T follicular helper cell (primary cell): ENCODE measurements at places on chromosomes 6 and 20.

DNA sequence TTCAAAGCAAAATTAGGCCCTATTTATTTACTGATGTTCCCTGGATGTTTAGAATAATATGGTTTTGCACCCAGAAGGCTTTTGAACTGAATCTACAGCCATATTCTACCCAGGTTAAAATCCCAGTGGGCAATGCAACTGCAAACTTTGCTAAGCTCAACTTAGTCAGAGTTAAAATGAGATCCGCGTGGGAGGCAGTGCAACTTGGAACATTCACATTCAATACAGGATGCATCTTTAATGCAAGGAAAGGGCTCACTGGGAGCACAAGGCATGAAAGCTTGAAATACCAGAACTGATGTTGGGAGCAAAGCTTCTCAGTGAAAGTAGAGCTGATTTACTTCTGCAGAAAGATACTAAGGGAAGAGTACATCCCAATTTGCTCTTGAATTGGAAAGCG lies 281.2 kb upstream of the DEFB112 start:
- no peak for DNase-seq

DNA sequence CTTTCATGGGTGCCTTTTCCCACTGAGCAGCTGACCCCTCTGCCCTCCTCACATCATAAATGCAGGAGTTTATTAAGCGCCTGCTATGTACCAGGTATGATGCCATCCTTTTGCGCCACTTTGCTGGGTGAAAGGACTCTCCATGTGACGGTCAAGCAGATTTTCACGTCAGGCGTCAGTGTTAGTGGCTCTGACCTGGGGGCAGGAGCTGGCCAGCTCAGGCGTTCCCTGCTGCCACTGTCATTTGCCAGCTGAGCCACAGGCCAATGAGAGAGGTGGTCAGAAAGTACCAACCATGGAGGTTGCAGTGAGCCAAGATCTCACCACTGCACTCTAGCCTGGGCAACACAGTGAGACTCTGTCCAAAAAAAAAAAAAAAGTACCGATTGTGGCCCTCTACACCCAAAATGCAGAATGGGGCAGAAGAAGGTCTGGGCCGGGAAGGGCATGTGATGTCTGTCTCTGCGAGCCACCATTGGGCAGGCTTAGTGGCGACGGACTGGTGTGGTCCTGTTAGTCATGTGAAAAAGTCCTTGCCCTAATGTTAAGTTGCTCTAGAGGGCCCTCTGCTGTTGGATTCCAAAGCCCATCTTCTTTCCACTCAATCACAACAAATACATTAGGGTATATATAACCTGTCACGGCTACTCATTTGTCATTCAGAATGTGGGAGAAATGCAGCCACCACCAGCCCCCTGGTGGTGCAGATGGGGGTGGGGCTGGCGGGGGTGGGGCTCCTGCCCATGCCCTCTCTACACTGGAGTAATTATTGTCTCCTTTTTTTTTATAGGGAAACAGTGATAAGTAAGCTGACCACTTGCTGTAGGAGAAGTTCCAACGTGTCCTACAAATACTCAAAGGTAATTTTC lies 18.4 kb upstream of the SLC22A1 start:
- DNase-seq, result no peak

- no peak for DNase-seq
Observed at GRCh38 chr6:109461733-109462526, 6.4 kb upstream of the MICAL1 start.

DNA sequence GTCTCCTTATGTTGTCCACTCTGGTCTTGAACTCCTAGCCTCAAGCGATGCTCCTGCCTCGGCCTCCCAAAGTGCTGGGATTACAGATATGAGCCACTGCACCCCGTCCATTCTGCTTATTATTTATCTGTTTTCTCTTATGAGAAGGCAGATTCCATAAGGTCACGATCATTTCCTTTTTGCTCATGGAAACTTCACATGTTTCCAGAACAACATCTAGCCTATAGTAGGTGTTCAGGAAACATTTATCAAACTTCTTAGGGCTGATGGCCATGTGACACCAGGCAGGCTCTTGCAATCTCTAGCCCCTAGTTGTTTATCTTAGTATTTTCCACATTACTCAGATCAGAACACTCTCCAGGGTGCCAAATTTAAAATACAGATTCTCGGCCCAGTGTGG lies 61.2 kb downstream of the ZFP64 start:
- DNase-seq, result no peak

- no peak for DNase-seq
Observed at GRCh38 chr6:159961528-159961927, 7.4 kb upstream of the IGF2R start.

DNA sequence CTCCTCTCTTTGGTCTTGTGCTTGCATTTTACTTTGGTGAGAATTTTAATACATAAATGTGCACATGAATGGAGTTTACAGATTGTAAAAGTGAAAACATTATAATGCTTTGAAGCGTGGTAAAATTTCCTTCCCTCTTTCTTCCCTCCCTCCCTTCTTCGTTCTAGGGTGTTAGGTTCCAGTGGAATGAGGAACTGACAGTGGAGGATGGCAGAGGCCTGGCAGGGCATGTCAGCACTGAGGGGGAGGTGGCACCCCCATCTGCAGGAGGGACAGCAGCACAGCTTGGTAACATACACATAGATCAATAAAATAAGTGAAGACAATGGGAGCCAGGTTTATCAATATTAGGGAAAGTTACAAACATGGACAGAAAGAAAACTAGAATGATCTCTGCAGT lies 47.5 kb downstream of the RNASET2 start:
- DNase-seq, result no peak

GRCh38 chr6:104325341-104326172 lies 534.2 kb downstream of the HACE1 start:
- no peak for DNase-seq

GRCh38 chr6:14283600-14284235 lies 166.1 kb downstream of the CD83 start:
- no peak for DNase-seq

GRCh38 chr6:135266675-135267074 lies 85.6 kb downstream of the MYB start:
- DNase-seq, result no peak

DNA sequence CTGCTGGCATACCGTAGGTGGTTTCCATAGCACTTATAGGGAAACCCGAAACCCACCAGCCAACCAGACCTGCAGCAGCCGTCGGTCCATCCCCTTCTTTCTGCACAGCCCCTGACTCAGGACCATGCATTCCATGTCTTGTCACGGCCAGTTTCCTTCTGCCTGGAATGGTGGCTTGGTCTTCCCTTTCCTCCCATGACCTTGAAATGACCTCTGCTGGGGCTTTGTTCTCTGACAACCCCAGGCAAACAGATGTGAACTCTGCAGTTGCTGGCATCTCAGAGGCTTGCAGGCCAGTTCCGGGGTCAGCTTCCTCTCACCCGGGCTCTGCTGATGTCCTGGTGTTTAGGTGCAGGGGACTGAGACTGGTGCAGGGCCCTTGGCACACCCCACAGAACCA lies 250.8 kb downstream of the SMOC2 start:
- DNase-seq, result no peak

DNA sequence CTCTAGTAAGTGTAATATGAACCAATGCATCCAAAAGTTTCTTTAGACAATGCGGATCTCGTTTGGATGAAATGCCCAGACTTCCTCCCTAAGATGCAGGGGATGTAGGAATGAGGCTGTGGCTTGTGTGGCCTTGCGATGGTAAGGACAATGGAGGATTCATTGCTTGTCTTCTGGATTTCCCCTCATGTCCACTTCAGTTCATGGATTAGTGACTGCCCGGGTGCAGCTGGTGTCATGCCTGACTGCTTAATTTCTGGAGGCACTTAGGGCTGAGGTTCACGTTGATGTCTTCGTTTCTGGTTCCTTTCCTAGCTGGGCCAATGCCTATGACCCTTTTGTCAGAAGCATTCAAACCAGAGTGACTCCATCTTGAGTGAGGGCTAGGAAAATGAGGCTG lies 93.8 kb downstream of the SCP2D1 start:
- no peak for DNase-seq

DNA sequence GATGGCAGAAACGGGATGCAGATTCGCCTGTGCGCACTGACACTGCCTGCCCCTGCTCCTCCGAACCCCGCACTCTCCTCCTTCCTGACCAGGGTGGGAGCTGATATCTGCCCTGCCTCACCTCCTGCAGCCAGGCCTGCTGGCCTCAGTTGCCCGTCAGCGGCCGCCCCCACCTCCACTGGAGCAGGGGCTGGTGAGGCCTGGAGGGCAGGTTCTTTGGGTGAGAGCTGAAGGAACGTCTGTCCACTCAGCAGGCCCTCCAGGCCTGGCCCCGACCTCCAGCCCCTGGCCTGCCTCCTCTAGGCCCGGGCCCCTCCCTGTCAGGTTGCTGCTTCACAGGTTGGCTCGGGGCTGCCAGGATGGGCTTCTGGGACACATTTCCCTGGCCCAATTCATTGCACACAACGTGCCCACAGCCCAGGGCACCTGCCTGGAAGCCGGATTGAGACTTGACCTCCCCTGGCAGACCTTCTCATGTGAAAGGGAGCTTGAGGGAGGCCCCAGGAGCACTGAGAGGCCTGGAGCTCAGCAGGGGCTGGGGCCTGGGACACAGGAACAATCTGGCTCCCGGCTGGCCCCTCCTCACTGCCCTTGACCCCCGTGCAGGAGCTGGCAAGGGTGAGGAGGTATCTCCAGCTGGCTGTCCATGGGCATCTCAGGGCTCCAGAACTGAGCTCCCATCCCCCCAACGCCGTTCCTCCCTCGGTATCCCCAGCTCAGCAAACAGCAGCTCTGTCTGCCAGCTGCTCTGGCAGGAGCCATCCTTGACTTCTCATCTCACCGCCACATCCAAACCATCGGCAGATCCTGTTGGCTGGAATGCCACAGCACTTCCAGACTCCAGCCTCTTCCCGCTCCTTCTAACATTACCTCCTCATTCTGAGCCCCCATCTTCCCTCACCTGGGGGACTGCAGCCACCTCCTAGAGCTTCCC lies 39.5 kb downstream of the SPDEF start:
- no peak for DNase-seq

DNA sequence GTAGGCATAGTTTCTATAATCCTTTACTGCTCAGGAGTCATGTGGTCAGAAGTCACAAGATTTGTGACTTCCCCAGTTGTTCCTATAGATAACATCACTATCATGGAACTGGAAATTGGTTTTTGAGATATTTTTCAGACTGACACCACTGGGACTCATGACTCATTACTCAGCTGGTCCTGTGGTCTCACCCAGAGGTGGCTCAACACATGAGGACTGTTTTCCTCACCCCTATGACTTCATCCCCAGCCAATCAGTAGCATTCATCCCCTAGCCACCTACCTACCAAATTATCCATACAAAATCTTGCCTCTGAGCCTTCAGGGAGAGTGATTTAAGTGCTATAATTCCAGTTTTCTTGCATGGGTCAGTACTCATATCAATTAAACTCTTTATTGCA lies 1217.7 kb downstream of the EPHA7 start:
- no peak for DNase-seq

- DNase-seq, result no peak
Observed at GRCh38 chr6:137699031-137699683, 167.9 kb upstream of the TNFAIP3 start.

- DNase-seq, result no peak
Observed at GRCh38 chr6:13702809-13703302, 8.8 kb downstream of the RANBP9 start.

DNA sequence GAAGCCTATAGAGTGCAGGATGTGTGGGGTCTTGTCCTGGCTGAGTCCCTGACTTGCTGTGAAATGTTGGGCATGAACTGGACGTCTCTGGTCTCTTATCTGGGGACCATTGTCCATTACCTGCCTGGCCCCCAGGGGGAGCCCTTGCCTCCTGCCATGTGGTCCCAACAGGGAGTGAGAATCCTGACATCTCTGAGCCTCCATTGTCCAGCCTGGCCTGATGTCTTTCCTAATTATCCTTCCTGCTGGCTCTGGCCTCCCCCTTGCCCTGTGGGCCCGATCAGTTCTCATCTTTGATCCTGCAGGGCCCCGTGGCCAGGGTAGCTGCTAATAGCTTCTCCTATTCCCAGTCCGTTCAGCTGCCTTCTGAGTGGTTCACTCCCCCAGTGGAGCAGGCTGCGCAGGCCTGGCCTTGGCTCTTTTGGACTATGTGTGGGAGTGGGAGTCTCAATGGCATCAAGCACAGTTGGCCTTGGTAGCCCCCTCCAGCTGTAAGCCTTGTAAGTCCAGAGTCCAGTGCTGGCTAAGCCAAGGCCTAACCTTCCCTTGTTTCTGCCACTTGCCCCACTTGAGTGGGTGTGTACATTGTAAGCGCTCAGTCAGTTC lies 77.9 kb upstream of the RALY start:
- DNase-seq, result peak; percentile 24

DNA sequence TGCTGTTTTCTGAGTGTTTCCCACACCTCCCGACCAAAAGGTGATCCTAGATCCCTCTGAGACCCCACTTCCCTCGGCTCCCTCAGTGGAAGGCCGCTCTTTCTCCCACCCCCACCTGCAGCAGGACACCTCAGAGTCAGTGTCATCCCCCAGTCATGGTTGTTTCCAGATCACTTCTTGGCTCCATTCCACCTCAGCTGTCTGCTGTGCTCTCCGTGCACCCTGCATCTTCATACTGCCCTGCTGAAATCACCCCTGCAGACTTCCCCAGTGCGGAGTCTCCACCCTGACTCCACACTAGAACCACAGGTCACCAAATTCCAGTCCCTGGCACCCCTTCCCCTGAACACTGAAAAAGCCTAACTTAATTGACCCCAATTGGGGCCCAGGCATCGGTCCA lies 255.1 kb upstream of the CDYL start:
- no peak for DNase-seq

GRCh38 chr6:106534564-106534982 lies 94.7 kb downstream of the RTN4IP1 start:
- DNase-seq, result no peak

GRCh38 chr20:1621316-1621715 lies 1.5 kb upstream of the SIRPB1 start:
- DNase-seq, result no peak

DNA sequence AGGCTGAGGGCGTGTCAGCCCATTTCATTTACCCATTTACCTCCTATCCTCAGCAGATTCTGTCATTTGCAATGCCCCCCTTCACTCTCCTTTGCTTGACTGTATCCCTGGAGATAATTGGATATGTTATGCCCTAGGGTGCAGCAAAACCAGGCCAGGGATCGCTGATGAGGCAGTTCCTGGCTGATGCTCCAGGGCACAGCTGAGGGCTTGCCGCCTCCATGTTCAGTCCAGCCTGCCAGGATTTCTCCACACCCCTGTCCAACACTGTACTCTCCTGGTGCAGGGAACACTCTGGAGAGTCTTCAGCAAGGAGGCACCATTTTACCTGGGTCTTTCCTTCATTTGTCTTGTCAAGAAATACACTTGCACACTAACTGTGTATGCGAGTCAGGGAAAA lies 532.1 kb upstream of the CHD6 start:
- DNase-seq, result no peak

DNA sequence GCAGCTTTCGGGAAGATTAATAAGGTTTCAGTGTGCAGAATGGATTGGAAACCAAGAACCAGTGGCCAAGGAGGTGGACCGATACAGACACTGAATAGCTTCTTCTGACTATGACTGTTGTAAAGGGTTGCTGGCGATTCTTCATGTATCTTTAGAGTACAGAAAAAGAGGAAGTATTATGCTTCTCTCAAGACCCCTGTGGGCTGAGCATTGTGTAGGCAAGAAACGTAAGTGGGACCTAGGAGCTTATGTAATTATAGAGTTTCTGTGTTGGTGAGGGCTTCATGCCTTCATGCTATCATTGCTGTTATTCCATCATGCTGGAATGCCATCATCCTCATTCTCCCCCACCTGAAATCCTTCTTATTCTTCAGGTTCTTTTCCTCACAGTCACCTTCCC lies 105.4 kb upstream of the AKIRIN2 start:
- DNase-seq, result no peak
